ENCODE measurements at places on chromosomes 16 and 17.
A peak's percentile ranks its signal among the peaks of the same experiment; 100 is the strongest.

- DNase-seq, result peak; percentile 71
These were observed 20.2 kb downstream of the NGFR start for GRCh38 chr17:49515196-49515770.

DNA sequence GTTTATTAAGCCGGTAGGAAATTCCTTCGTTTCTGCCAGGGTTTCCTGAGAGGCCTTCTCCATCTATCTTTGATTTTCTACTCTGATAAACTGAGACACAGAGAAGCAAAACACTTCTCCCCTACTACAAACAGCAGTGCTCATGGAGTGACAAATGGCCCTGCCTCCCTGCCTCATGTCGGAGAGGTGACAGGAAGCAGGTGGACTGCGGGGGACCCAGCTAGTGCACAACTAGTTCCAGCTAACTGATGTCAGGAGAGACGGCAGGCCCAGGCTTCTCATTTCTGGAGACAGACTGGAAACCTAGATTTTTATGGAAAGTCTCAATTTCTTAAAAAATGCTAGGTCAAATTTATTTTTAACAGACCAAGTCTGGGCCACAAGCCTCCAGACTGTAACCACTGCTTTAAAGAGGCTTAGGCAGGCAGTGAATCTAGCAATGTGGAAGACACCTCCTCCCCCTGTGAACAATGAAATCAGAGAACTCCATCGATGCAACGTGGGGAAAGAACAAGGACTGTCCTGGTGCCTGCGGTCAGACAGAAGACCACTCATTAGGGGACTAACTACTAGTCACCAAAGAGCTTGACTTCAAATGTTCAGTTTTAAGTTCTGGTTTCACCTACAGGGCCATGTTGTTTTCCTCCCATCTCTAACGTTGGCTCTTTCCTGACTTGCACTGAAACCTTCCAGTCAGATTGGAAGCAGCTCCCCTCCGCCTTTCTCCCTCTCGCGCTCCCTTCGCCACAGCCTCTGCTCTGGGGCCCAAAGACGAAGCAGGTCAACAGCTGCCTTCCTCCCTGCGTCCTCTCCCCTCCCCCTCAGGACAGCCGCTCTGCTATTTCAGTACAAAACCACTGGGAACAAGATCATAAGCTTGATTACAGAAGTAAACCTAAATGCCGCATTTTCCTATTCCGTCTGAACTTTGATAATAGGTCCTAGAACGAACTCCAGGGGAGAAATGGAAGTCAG is 17.6 kb downstream of the GTF3C1 start:
- no peak for DNase-seq

DNA sequence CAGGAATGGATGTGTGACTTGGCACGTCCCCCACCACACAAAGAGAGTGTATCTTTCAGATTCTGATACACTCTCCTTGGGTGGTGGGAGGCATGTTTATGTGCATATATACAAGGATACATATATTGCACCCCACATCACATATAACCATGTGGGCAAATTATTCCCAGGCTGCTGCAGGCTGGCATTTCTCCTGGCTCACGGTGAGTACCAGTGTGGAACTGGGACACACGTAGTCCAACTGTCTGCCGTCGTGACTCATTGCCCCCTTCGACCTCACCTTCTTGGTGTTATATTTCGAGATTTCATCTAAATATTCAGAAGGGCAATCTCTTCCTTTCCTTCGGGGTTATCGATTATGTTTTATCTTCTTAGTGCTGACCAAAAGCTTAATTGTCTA is 24.4 kb downstream of the ARHGAP44 start:
- DNase-seq, result no peak

GRCh38 chr16:66135421-66135831 is 231.1 kb upstream of the CDH5 start:
- DNase-seq, result no peak

DNA sequence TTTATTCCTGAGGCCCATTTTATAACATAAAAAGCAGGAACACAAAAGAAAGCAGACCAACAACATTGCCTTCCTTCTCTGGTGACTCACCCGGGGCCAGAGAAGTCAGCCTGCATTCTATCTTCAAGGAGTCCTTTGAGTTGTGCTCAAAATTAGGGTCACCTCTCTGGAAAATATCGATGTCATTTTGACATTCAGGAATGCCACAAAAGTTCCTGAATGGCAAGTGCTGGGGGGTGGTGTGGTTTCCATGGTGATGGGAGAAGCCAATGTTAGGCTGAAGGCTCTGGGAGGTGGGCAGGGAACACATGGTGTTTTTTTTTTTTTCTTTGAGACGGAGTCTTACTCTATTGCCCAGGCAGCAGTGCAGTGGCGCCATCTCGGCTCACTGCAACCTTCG is 159.6 kb downstream of the HAPSTR1 start:
- DNase-seq, result no peak

DNA sequence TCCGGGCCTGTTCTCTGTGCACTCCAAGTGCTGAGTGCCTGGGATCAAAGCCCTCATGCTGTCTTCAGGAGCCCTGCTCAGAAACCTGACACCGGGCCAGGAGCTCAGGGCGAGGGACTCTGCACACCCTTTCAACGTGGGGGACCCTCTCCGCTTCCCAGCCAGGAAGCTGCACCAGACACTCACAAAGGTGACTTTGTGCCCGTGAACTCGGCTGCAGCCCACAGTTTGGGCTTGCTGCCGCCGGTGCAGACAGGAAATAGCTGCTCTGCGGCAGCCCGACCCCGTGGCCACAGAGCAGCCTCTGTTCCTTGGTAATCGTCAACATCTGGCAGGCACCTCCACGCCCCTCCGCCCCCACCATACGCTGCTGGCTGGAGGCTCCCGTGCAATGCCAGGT is 93.4 kb upstream of the METRNL start:
- no peak for DNase-seq

DNA sequence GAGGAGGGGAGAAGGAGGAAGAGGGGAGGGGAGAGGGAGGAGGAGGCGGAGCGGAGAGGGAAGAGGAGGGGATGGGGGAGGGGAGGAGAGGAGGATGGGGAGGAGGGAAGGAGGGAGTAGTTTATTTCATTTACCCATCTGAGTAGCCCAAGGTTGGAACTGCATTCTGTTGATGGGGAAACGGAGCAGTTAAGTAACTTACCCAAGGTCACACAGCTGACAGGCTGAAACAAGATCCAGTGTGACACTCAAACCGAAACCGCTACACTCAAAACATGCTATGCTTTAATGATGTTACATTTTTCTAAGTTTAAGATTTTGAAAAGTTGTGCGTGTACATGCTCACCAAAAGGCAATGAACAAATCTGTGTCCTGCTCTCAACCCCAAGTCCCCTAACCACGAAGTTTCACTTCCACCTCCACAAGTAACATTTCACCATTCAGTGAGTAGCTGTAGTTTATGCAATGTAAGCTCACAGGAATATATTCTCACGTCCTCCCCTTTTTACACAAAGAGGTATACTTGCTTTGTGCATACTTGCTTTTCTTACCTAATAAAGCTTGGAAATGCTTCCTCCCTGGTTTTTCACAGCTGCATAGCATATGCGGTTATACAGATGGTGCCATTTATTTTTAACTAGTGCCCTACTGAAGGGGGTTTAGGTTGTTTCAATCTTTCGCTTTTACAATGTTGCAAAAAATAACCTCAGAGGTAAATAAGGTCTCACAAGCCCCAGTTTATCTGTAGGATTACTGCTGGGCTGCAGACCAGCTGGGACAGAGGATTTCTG is 275.3 kb downstream of the PARN start:
- DNase-seq, result no peak

DNA sequence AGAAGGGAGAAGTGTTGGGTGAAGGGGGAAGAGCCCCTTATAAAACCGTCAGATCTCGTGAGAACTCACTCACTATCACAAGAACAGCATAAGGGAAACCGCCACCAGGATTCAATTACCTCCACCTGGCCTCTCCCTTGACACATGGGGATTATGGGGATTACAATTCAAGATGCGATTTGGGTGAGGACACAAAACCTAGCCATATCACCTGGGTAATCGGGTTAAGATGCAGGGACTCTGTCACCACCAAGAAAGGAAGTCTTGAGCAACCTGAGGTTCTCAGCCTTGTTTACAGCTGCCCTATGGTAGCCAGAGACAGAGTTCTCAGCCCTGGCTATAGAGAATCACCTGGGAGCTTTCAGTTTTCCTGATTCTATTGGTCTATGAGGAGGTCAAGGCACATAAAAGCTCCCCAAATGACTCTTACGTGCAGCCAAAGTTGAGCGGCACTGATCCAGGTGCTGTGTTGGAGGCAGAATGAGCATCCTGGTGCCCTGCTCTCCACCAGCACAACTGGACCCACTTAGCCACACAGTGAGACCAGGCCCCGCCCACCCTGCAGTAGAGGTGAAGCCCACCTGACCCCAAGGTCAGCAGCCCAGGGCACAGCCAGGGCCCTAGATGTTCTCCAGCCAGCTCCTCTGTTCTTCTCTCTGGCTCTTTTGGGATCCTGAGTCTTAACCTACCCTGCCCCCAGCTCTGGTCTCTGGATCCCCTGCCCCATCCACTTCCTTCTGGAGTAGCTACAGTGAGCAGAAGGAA is 138.5 kb upstream of the CDH5 start:
- DNase-seq, result no peak

- no peak for DNase-seq
These were observed 73.9 kb downstream of the CEP95 start for GRCh38 chr17:64580384-64581315.

- no peak for DNase-seq
These were observed 190.4 kb downstream of the ABCC12 start for GRCh38 chr16:47965439-47965838.

DNA sequence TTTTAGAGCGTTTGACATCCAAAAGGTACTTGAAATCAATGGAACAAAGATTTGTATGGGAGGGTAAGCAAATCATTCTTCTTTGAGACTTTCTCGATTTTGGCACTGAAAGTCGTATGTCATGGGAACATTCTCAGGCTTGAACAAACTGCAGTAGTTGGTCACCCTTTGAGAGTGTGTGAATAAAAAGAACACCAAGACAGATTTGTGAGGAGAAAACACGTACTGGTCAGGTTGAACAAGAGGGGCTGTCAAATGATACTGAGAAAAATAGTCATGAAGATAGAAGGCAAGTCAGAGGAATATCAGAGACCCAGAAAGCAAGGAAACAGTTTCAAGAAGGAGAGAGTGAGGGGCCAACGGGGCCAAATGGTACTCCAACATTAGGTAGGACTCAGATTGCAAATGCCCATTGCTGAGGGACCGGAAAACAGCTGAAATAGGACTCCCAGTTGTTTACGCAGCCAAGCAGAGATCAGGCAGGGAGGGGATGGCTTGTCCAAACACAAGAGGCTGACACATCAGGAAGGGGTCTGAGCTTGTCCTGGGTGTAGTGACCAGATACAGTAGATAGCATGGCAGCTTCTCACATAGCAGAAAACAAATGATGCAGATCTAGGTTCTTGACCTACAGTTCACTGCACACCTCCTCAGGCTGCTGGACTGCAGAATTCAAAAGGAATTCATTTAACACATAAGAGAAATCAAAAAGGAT is 74.5 kb upstream of the MYOCD start:
- no peak for DNase-seq

DNA sequence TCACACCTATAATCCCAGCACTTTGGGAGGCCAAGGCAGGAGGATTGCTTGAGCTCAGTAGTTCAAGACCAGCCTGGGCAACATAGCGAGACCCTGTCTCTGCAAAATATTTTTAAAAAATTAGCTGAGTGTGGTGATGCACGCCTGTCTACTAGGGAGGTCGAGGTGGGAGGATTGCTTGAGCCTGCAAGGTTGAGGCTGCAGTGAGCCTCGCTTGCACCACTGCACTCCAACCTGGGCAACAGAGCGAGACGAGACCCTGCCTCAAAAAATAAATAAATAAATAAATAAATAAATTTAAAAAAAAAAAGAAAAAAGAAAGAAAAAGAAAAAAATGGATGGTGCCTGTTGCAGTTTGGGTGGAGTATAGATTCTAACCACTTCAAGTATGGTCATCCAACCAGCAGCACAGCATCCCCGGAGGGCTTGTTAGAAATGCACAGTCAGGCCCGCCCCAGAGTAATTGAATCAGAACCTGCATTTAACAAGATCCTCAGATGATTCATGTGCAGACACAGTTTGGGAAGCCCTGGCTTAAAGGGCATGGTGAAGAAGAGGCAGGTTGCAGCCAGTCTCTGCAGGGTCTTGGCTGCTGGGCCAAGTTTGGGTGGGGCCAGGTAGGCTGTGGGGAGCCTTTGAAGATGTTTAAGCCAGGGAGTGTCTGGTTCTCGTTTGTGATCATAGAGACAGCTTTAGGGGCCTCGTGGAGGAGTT is 40.8 kb downstream of the MRC2 start:
- DNase-seq, result no peak

- no peak for DNase-seq
These were observed 901.6 kb upstream of the GOT2 start for GRCh38 chr16:59635674-59636073.

- DNase-seq, result peak; percentile 31
These were observed 1.8 kb downstream of the GJD3 start for GRCh38 chr17:40362696-40363110.

DNA sequence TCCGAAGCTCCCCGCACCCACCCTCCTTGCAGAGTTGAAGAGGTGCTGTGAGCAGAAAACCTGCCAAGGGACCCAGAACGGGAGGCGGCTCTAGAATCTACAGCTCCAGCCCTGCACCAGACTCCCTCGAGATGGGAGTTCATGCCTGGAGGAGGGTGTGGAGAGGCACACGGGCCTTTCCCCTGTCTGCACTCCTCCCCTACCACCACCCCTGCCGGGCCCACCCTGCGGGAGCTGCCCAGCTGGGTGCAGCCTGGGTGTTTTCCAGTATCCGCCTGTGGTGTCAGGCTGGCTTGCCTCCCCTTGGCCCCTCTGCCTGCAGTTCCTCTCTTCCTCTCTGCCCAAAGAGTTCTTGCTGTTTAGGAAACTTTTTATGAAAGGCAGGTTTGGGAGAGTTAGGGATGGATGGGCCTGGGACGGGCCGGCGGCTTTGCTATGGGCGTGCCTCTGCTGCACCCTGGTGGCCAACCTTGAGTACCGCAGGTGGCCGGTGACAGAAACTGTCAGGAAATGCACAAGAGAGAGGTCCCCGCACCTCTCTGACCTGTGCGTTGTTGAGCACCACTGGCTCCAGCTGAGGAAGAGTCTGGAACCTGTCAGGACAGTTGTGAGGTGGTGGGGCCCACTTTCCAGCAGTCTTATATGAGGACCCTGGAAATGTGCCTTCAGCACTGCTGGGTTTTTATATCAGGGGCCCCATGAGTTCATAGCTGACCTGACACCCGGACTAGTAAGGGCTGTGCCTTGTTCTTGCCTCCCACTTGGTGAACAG is 354.1 kb downstream of the SEC14L1 start:
- no peak for DNase-seq

DNA sequence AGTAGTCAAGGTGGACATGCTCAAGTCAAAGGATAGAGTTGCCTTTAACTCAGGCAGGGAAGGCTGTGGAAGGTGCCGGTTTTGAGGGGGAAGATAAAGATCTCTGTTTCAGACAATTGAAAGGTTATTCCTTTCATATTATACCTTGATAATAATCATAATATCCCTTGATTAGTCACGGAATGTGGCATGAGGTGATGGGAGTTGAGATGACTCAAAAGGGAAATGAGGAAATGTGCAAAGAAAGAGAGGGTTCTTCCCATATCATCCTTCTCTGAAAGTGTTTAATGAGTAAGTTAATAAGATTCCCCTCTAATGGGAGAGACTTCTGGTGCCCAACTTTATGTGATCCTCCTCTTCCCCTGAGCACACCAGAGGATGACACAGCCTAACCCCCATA is 43.1 kb upstream of the HS3ST2 start:
- no peak for DNase-seq
